Foreskin keratinocyte (primary cell): ENCODE measurements at places on chromosomes 4 and X.

GRCh38 chr4:148834804-148835631, 392.8 kb upstream of the NR3C2 start:
- DNase-seq, result no peak

DNA sequence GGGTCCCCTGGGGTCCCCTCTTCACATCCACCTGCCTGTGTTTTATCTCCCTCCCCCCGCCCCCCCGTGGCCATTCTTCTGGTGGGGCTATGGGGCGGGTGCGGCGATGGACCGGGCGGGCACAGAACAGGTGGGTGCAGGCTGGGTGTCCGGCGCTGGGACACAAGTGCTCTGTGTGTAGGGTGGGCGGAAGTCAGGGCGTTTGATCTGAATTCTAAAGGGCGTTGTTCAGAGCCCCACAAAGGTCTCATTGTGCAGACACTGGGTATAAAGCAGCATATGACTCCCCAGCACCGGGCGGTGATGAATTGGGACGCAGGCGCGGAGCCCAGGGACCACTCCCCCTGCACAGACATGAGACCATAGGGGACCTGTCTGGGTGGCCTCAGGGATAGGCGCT, at the start of gene GJB1:
TSS of gene GJB1 (plus strand) at position 296 of the 400 bp plus-strand sequence. CDS start 484 bp downstream, outside the sequence.
- DNase-seq, result no peak

- no peak for DNase-seq
Measured at GRCh38 chr4:121449416-121449815, 68.6 kb upstream of the QRFPR start.

- DNase-seq, result no peak
Measured at GRCh38 chrX:9577555-9577954, 112.7 kb downstream of the TBL1X start.

DNA sequence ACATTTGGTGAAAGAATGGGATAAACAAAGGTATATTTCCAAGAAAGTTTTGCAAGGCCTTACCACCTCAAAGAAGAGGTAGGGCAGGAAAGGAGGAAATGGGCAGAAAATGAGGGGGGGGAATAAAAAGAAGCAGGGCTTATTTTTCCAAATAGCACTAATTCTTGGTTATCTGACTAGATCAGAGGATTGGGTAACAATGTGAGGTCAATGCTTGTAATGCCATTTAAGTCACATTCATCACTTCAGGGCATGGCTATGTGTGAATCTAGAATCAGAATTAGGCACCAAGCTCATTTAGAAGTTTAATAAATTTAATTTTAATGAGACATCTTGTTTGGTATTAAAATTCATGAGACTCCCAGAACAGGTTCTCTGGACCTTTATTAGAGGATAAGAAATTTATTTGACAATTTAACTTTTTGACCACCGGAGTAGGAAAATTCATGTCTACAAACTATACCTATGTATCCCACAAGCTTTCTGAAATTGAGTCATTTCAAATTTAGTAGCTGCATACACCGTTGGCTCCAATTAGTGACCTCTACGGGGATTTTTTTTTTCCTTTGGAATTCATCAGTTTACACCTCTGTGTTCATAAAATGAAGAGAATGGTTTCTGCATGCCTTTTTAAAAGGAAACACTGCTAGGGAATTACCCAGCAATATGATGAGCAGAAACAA, 1.4 kb upstream of the STS start:
- DNase-seq, result no peak

DNA sequence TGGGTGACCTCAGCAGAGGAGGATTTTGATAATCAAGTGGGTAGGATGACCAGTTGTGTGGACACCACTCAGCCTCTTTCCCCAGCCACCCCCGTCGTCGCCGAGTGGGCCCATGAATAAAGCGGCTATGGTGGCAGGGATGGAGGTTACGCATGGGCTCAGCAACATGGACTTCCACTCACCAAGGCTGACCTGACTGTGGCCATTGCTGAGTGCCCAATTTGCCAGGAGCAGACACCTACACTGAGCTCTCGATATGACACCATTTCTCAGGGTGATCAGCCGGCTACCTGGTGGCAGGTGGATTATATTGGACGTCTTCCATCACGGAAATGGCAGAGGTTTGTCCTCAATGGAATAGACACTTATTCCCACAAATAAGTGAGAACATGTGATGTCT, 361.3 kb downstream of the KLHL4 start:
- no peak for DNase-seq

GRCh38 chr4:88751258-88752075, 53.8 kb upstream of the NAP1L5 start:
- no peak for DNase-seq

DNA sequence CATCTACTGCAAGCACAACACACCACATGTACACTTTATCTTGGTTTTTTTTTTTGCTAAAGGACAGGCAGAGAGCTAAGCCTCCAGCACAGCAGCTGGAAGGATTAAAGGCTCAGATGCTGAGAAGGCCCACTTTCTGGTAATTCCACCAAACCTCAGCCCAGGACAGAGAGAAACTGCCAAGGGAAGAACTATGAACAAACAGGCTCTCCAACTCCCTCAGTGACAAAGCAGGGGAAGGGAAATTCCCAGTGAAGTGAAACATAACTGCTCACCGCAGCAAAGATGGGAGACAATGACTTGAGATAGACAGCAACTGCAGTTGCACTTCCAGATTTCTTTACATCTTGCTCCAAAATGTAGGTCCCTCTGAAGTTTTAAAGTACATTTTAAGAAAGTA, 4.8 kb downstream of the PROM1 start:
- peak; percentile 47 for DNase-seq
